ENCODE measurements at places on chromosomes 3 and 15. TPM values are rescaled to one million over a fixed set of nuclear protein-coding genes. Genes with fewer than 3 reads are reported as not detected.
A peak's percentile ranks its signal among the peaks of the same experiment; 100 is the strongest.

GRCh38 chr3:117399311-117400078 lies 689.9 kb downstream of the TUSC7 start:
- peak; percentile 17 for DNase-seq

- no peak for DNase-seq
Observed at GRCh38 chr3:78792212-78792611, 975.6 kb downstream of the ROBO1 start.

DNA sequence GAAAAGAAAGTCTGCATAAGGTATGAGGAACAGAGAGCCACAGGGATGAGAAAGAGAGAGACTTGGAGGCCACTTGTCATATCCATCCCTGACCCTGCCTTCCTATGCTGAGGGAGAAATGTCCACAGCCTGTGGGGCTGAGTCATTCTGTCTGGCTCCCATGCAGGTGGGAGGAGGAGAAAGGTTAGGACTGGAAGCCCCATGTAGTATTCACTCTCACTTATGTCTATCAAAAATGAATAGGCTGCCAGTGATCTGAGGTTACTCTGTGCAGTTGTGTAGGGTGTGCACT lies 71.3 kb downstream of the RAB11A start:
- no peak for DNase-seq

GRCh38 chr15:90819850-90820249 lies 48.5 kb upstream of the FURIN start:
- no peak for DNase-seq

- no peak for DNase-seq
Observed at GRCh38 chr3:128559486-128560225, 66.7 kb upstream of the GATA2 start.

DNA sequence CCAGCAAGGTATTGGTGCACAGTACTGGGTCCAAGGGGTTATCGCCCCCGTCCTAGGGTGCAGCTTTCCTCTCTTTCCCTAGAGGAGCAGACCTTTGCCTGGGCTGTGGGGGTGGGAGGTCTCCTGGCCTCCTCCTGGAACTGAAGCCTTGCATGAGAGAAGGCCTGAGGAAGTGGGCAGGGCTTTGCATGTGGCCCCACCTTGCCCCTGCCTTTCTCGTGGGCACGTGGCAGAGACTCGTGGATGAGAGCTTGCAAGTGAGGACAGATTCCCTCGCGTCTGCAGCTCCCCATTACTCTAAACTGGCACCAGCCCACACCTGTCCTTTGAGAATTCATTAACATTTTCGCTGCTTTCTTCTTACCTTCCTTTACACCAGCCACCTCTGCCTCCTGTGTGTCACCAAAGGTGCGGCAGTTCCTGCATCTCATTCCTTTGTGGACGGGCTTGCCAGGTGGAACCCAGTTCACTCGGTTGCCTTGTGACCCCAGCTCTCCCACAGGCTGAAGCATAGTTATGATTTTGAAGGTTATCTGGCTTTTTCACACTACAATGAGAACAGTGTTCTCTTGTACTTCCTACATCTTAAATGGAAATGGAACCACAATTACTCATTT lies 40.9 kb upstream of the NR2C2 start:
- DNase-seq = no peak

GRCh38 chr3:160049038-160049437 lies 60.4 kb downstream of the IL12A start:
- DNase-seq = no peak

DNA sequence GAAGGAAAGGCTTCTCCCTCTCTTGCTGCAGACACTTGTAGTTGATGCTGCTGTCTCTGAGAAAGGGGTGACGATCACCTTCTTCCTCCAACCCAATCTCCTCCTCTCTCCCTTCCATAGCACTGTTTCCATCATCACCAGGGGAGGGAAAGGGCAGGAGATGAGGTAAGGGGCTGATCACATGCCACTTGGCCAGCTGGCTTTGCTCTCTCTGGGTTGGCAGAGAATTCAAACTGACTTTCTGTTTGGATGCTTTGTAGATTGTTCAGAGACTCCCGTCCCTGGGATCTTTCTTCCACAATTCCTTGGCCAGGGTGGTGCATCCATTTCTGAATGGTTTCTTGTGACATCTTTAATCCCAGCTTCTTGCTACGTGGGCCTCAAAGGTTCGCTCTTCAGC lies 43.2 kb upstream of the ZNF148 start:
- DNase-seq = no peak

DNA sequence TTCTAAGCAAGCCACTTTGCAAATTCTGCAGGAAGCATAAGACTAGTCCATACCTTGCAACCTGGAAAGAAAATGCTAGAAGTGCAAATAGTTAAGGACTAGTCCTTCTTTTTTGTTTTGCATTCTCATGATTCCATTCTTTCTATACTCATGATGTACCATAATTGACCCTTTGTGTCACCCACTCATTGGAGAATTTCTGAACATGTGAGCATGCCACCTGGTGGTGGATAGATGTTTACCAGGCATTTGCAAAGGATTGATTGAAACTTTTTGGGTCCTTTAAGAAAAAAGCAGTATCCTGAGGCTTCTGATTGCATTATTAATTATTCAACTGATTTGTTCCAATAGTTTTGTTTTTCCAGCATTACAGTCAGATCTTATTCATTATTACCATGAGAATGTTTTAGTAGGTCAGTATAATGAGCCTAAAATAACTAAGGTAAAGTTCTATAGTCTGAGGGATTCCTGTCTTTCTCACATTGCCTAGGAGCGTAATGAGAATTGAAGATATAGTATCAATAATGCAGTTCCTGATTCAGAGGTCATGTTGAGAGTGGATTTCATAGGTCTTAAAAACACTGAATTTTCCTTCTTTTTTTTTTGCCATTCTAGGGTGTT lies 20.2 kb upstream of the DIPK2A start:
- DNase-seq = no peak

- no peak for DNase-seq
Observed at GRCh38 chr15:43104426-43104825, 1.4 kb downstream of the UBR1 start.

- no peak for DNase-seq
Observed at GRCh38 chr3:50423543-50423942, 64.2 kb upstream of the TMEM115 start.

GRCh38 chr3:164467007-164467406 lies 611.3 kb downstream of the SI start:
- no peak for DNase-seq

GRCh38 chr15:42313463-42313862 lies 40.2 kb upstream of the TMEM87A start:
- DNase-seq = no peak

DNA sequence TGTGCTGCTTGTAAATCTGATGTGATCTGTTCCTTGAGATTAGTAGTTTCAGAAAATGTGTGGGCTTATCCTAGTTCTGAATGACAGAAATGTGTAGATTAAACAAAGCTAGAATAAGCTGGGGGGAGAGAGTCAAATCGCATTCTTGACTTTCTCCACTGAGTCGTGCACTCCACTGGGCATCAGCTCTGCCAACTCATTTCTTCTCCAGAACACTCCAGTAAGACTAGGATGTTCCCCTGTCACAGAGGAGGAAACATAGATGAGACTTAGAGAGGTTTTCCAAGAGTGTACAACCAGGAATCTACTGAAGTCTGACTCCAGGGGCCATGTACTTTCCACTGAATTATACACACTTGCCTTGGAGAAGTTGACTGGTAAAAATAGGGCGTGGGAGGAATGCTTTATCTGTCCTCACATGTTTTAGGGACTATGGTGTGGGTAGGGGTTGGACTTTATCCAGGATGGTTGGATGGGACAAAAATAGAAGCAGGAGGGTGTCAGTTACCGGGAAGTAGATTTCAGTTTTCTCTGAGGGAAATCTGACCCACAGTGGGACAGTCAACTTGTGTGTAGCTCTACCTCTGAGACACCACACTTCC lies 298.2 kb downstream of the UBE2E2 start:
- DNase-seq = no peak

DNA sequence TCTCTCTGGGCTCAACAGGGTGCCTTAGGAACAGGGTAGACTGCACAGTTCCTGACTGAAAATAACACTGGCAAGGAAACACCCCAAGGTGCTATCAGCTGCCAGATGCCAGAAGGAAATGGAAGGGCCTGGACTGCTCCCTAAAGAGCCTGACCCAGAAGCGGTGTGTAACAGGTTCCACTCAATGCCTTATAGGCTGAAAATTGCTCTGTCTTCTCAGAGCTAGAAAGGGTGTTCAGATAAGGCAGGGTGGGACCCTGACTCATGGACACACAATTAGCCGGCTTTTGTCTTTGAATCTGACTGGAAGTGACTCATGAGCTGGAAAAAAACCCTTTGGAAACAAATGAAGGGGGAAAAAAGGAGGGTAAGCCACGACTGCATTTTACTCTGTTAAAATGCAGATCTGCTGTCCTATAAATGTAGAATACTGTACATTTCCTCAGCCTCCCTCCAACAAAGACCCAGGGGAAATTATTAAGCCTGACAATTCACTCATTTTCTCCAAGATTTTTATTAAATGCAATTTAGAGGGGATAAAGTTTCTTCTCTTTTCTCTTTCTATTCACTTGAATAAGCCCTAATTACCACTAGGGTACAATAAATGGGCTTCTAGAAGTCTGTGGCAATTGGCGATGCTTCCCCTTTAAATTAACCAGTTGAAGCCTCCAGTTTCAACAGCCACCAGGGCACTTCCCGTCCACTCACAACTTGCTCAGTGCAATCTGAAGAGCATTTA lies 160.2 kb upstream of the TBL1XR1 start:
- DNase-seq = peak; percentile 72

- DNase-seq = no peak
Observed at GRCh38 chr3:155941354-155941753, 70.9 kb downstream of the GMPS start.

GRCh38 chr15:73575636-73576247 lies 57.4 kb downstream of the NPTN start:
- no peak for DNase-seq

DNA sequence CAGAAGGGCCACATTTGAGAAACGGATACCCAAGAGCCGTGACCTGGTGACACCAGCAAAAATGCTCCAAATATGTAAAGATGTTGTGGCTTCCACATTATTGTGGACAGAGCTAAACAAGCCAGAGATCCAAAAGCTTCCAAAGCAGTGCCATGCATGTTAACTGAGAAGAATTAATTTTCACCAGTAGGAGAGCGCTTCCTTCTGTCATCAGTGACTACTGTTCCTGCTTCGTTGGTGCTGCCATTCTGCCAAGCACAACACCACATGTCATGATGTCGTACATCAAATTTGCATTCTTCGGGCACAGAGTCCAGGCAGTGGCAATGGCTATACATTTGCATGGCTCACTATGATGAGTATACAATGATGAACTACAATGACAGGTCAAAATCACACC lies 19.1 kb upstream of the CHST2 start:
- no peak for DNase-seq

GRCh38 chr3:5576277-5577011 lies 388.9 kb downstream of the EDEM1 start:
- no peak for DNase-seq

GRCh38 chr15:35720019-35720418 lies 174.1 kb upstream of the DPH6 start:
- DNase-seq = no peak

- no peak for DNase-seq
Observed at GRCh38 chr3:137047240-137047639, 89.5 kb downstream of the IL20RB start.

The CADM2 gene
- polyA plus RNA-seq = 4.2 TPM

The P2RY1 gene
- polyA plus RNA-seq = 5.9 TPM

The LRRC49 gene
- polyA plus RNA-seq = 7.9 TPM

The DNAH1 gene
- 4.3 TPM for polyA plus RNA-seq

The RARB gene
- polyA plus RNA-seq = 18.9 TPM

The CYP11A1 gene
- 2.0 TPM for polyA plus RNA-seq

The ZIC4 gene
- 12.6 TPM for polyA plus RNA-seq

The STRIT1 gene
- polyA plus RNA-seq = 74.9 TPM

The TTC21A gene
- polyA plus RNA-seq = 5.7 TPM

The SMAD6 gene
- 4.7 TPM for polyA plus RNA-seq

The OR5K2 gene
- polyA plus RNA-seq = not detected

The SLC12A6 gene
- 13.7 TPM for polyA plus RNA-seq

The PLOD2 gene
- 20.5 TPM for polyA plus RNA-seq

The TGM5 gene
- polyA plus RNA-seq = 0.24 TPM

The SKOR1 gene
- 0.62 TPM for polyA plus RNA-seq

The WNT7A gene
- polyA plus RNA-seq = 0.07 TPM

The GAP43 gene
- polyA plus RNA-seq = 1.4 TPM

The MOBP gene
- polyA plus RNA-seq = 0.11 TPM

The CLDN18 gene
- polyA plus RNA-seq = 0.25 TPM

The POPDC2 gene
- 35.3 TPM for polyA plus RNA-seq

The PLSCR2 gene
- polyA plus RNA-seq = not detected

All from muscle of back (tissue), 13 donors.